ENCODE measurements at places on chromosomes 1 and 21. TPM values are rescaled to one million over a fixed set of nuclear protein-coding genes. Genes with fewer than 3 reads are reported as not detected.

The UBASH3A gene
- total RNA-seq = 0.26 TPM

The LRRC3 gene
- 1.9 TPM for total RNA-seq

The EBNA1BP2 gene
- total RNA-seq = 183 TPM

The ARHGEF10L gene
- total RNA-seq = 4.9 TPM

The S100A12 gene
- total RNA-seq = not detected

The OR14I1 gene
- not detected for total RNA-seq
